ENCODE measurements at places on chromosomes 1 and 21.
A peak's percentile ranks its signal among the peaks of the same experiment; 100 is the strongest.

DNA sequence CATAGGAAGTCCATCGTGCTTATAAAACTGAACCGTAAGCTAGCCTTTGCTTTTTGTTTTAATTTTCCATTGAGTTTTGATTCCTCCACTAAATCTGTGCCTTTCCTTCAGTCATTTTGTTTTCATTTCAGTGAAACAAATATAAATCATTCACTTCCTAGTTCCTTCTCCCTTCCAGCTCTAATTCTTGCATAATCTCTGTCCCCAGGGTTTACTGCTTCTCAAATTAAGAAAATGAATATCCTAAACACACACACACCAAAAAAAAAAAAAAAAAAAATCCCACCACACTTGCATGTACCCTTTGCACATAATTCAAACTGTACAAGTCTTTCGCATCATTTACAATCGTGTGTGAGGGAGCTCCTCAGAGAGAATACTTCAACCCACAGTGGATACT lies 6.8 kb downstream of the KCNH1 start:
- H3K27ac ChIP-seq = no peak overlapping the region
- H3K4me1 ChIP-seq = no peaks in the 10 kb centered on the region
- no peak for DNase-seq
- no peak overlapping the region for H3K4me3 ChIP-seq
- H3K36me3 ChIP-seq = no peaks in the 10 kb centered on the region
- H3K27me3 ChIP-seq = peaks cover 13% of the 10 kb centered on the region

DNA sequence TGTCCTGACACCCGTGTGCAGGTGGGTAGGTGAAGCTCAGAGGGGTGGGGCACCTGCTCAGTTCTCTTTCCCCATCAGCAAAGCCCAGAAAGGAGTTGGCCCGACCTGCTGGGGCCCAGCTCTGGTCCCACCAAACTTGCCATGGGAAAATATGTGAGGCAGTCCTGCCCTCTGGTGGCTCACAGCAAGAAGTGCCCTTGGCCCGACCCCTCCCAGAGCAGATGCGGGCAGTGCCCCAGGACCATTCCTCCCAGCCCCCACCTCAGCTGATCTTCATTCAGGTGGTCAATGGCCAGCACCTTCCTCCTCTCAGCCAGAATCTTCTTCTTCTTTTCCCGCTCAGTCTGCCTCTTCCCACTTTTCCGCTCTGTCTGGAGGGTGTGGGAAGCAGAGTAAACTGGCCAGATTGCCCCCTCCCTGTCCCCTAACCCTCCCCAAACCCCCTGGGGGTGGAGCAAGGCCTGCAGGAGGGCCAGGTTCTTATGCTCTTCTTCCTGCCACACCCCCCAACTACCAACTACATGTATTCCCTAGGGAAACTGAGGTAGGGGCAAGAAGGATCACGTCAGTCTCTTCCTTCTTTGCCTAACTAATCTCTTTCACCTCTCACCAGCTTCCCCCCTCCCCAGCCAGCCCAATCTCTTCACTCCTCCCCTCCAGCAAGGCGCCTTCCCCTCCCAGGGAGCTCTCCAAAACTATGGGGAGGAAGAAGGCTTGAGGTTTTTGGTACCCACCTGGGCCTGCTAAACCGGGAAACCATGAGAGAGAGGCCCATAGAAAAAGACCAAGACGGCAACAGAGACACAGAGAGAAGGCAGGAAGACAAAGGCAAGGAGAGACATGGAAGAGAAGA lies 15.6 kb downstream of the TNNT2 start:
- H3K4me3 ChIP-seq = no peak overlapping the region
- peak; percentile 60 for DNase-seq
- H3K27ac ChIP-seq = no peak overlapping the region
- H3K36me3 ChIP-seq = no peaks in the 10 kb centered on the region
- no peaks in the 10 kb centered on the region for H3K27me3 ChIP-seq
- no peaks in the 10 kb centered on the region for H3K4me1 ChIP-seq

DNA sequence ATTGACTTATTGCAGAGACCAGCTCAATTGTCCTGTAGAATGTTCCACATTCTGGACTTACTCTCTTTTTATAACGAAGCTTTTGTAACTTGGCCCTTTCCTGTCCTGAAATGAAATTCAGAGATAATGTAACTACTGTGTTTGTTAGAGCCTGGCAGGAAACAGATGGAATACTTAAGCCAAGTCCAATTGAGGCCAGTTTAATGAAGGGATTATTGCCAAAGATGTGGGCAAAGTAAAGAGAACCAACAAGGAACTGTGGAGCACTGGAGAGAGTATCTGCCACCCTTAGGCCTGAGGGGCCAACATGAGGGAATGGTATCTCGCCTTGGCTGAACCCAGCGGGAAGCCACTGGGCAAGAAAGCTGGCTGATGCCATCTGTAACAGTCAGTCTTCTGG lies 32.9 kb downstream of the MFSD2A start:
- no peak overlapping the region for H3K27ac ChIP-seq
- H3K4me3 ChIP-seq = no peak overlapping the region
- H3K4me1 ChIP-seq = no peaks in the 10 kb centered on the region

DNA sequence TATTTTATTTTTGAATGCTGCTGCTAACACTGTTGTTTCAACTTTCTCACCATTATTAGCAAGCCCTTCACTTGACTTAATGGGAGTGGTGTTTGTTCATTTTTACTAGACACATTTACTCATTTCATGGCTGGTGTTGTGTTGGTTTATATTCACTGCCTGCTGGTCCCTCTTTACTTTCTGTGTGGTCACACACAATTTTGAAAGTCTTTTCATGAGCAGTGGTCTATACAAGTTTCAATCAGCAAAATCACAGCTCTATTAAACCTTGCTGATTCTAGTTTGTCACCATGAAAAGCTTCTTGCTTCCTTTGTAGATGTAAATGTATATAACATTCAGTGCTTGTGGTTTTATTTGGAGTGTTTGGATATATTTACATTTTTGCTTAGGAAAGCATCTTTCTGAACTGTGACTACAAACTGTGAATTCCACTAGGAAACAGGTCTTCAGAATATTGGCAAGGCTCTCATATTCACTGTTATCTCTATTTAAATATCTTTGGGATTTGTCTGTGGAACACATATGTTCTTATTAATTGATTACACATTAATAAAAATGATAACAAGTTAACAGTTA lies 22.8 kb downstream of the ATP6V1G3 start:
- H3K4me3 ChIP-seq = no peak overlapping the region
- H3K36me3 ChIP-seq = no peaks in the 10 kb centered on the region
- H3K27me3 ChIP-seq = no peaks in the 10 kb centered on the region
- H3K27ac ChIP-seq = no peak overlapping the region
- H3K4me1 ChIP-seq = peaks cover 20% of the 10 kb centered on the region
- DNase-seq = no peak

DNA sequence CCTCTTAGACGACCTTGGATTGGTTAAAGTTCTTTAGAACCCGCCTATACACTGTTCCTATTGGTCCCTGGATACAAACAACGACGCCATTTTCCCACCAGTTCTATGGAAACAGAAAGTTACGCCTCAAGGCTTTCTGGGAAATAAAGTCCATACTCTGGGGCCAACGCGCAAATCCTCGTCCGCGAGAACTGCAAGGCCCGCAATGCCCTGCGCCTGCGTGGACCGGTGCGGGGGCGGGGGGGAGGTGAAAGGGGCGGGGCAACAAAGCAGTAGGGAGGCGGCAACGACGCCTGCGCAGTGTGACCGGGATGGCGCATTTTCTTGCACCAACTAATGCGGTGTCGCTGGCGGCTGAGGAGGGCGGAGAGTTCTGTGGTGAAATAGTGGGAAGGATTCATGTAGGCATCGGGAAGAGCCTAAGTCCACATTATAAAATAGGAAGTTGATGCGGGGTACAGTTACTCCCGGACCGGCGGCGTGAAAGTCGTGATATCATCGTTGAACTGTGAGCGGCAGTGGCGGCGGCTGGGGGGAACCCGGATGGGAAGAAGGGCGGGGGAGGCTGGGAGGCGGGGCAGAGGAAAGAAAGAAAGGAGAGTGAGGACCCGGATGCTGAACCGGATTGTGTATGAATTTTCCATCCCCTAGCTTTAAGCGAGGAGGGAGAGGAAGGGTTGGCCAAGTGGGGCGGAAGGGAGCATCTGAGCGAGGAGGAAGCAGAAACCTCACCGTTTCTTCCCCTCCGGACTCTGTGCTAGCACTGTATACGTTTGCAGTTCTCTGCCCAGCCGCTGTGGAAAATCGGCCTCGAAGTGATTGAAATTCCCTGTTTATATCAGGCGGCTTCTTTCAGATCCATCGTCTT lies at the start of gene GGPS1:
Gene GGPS1, plus strand, starts transcription at position 300 of the 868 bp plus-strand sequence. CDS start 6,695 bp downstream, outside the sequence.
- DNase-seq = peak; percentile 98
- H3K4me3 ChIP-seq = peak within 1 kb of the TSS; percentile 81
- H3K36me3 ChIP-seq = peaks cover 42% of the 10 kb centered on the region
- H3K27ac ChIP-seq = peak within 1 kb of the TSS; percentile 97
- peaks cover 62% of the 10 kb centered on the region for H3K4me1 ChIP-seq
- H3K27me3 ChIP-seq = no peaks in the 10 kb centered on the region

GRCh38 chr21:35868005-35868868 lies 192.1 kb downstream of the SETD4 start:
- no peaks in the 10 kb centered on the region for H3K36me3 ChIP-seq
- no peaks in the 10 kb centered on the region for H3K4me1 ChIP-seq
- no peak overlapping the region for H3K4me3 ChIP-seq
- no peak for DNase-seq
- no peak overlapping the region for H3K27ac ChIP-seq

DNA sequence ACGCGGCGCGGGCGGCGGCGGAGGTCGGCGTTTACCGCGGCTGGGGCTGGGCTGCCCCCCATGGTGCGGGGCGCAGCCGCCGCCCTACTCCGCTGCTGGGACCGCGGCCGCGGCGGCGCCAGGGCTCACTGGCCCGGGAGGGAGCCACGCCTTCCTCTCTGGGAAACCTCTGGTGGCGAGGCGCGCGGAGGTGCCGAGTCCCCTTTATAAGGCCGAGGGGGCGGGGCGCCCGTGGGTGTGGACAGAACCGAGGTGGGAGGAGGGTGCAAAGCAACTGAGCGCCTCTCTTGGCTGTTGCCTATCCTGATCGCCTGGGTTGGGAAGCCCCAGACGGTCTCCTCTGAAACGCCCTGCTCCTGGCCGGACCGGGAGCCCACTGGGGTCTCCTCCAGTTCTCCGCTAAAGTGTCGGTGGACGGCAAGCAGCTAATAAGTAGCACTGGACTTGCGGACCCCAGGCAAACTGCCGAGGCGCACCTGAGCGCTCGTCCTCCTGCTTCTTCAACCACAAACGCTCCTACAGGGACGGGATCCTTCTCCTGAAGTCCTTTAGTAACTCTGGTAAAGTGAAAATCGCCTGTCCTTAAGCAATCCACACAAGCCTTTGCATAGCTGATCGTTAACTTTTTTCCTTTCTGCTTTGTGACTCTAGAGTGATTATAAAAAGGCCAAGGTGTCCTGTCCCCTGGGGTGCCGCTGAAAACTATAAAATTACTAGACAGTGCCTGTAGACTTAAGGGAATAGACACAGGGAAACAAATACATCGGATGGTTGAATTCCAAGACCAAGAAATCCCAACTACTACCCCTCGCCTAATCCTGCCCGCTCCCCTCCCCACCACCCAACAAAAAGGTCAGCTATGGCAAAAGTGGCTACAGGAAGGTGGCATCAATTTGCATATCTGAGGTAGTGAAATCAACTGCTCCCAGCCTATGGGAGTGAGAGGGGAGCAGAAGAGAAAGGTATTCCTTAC lies at the start of gene PTGER3:
Gene PTGER3, minus strand, starts transcription at position 182 of the 973 bp plus-strand sequence. CDS start 239 bp downstream, outside the sequence.
- no peaks in the 10 kb centered on the region for H3K4me1 ChIP-seq
- DNase-seq = no peak
- no peaks in the 10 kb centered on the region for H3K36me3 ChIP-seq
- no peaks in the 10 kb centered on the region for H3K27me3 ChIP-seq

DNA sequence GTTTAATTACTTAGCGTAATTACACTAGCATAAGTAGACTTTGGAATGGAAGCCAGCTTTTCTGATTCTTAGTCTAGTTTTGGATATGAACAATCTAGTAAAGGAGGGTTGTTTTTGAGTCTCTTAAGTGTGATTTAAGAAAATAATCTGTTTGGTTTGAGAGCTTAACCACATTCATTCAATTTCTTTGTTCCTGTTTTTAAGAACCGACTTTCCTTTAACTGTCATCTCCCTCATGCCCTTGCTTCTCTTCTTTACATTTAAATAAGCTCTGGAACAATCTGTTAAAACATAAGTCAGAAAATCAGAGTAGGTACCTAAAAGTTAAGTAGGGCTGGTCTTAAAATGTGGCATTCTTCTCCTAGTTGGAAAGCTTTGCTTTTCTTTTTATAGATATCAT lies 27.7 kb downstream of the CDC42 start:
- no peaks in the 10 kb centered on the region for H3K4me1 ChIP-seq
- no peak overlapping the region for H3K4me3 ChIP-seq
- peaks cover 81% of the 10 kb centered on the region for H3K36me3 ChIP-seq
- H3K27ac ChIP-seq = no peak overlapping the region
- no peaks in the 10 kb centered on the region for H3K27me3 ChIP-seq

- DNase-seq = peak; percentile 32
- H3K4me3 ChIP-seq = no peak overlapping the region
- H3K36me3 ChIP-seq = no peaks in the 10 kb centered on the region
- no peaks in the 10 kb centered on the region for H3K27me3 ChIP-seq
- H3K4me1 ChIP-seq = no peaks in the 10 kb centered on the region
- no peak overlapping the region for H3K27ac ChIP-seq
Measured at GRCh38 chr1:91948501-91949355, 473 bp upstream of the BRDT start.

DNA sequence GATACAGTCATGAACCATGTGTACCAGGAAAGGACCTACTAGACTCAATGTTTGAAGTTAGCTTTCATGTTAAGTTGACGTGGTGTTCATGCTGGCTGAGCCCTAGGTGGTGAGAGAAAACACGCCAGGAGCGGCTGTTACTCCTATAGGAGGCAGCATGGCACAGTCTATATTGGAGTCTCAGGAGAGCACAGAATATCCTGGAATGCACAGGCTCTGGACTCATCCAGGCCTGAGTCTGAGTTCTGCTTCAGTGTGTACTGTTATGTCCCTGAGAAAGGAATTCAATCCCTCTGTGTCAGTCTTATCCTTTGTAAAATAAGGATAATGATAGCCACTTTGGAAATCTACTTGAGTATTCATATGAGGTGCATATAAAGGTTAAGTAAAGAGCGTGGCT lies 41.2 kb downstream of the DPT start:
- no peaks in the 10 kb centered on the region for H3K27me3 ChIP-seq
- no peak overlapping the region for H3K27ac ChIP-seq
- no peaks in the 10 kb centered on the region for H3K4me1 ChIP-seq
- H3K36me3 ChIP-seq = no peaks in the 10 kb centered on the region
- DNase-seq = no peak

- peak; percentile 65 for DNase-seq
Measured at GRCh38 chr1:200979574-200980451, 43.7 kb downstream of the KIF21B start.

- H3K4me3 ChIP-seq = no peak overlapping the region
- no peak overlapping the region for H3K27ac ChIP-seq
- DNase-seq = no peak
- no peaks in the 10 kb centered on the region for H3K4me1 ChIP-seq
Measured at GRCh38 chr1:115492880-115493279, 148.9 kb upstream of the VANGL1 start.
